NB4 (cell line): ENCODE measurements at places on chromosomes 1 and 21.

DNA sequence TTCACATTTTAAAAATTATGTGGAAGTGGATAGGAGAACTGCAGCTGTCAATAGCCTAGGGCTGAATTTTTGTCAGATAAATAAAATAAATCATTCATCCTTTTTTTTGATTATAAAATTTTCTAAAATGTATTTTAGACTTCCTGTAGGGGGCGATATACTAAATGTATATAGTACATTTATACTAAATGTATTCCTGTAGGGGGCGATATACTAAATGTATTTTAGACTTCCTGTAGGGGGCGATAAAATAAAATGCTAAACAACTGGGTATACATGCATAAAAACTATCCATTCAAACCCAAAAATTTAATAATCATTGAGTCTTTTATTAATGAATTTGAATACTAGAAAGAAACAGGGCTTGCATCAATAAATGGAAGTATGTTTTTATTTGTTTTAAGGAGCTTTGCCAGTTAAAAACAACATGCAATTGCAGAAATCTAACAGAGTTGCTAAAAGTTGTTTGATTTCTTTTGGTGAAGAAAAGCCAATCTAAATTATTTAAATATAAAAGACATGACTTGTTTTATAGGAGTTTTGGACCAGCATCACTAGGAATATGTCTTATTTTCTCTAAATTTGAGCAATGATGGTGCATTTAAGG, 31.4 kb downstream of the CLCA1 start:
- peak; percentile 48 for DNase-seq

DNA sequence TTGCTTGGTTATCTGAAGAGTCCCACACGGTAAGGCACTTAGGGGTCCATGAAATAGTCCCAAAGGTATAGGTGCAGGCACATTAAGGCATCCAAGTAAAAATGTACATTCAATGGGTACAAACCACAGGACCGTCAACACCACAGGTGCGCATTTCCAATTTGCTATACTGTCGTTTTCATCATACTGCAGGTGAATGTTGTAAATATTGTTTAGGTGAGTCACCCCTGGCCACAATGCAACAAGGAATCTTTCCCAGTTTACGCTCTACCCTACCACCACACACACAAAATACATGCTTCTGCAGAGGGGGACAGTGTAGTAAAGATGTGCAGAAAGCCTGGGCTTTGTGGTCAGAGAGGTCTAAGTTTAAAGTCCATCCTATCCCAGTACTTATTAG, 13.7 kb downstream of the CADM3 start:
- DNase-seq, result no peak

DNA sequence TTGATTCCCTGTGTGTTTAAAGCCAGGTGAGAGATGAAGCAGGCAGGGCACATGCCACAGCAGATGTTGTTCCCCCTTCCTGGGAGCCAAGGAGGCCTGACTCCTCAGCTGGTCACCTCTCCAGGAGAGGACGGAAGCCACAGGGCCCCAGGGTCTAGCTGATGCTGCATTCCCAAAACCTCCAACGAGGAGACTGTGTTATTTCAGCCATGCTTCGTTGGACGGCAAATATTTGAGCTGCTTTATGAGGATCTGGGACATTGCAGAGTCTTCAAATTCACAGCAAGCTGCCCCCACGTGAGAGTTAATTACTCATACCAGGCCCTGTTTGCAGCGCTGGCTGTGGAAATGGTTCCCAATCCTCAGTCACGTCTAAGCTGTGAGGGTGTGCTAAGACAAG, 85.3 kb downstream of the CDC7 start:
- no peak for DNase-seq

DNA sequence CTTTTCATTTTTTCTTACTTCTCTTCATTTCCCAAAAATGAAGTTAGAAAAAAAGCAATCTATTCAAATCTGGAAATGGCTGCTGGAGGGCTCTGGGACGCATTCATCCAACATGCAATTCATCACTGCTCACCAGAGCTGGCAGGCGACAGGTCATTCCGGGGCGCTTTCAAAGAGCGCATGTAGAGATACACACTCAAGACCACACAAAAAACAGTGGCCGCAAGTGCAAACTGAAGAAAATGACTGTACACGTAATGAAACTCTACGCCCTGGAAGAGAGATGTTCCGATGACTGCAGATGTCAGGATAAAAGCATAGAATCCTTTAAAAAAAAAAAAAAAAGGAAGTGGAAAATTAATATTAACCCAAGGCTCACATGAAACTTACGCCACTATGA, 15.5 kb downstream of the LBR start:
- DNase-seq, result no peak

- no peak for DNase-seq
These were observed 155.0 kb upstream of the RUNX1 start for GRCh38 chr21:35204125-35204524.

DNA sequence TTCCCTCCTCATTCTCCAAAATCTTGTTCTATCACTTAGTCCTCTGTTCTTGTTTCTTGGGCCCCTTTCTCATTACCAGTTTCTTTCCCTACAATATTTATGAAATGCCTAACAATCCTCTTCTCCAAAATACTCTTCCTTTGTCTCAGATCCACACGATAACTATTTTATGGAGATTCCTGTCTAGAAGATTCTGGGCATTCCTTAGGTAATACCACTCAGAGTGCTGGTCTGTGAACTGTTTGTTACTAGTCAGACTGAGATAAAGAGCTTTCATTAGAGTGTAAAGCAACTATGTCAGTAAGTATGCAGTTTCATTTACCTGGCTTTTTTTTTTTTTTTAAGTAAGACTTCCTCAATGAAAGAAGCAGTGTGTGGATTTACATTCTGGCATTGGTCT, 18.1 kb upstream of the RCOR3 start:
- DNase-seq, result no peak

GRCh38 chr1:116501125-116501869, 69.5 kb downstream of the CD58 start:
- DNase-seq, result no peak

- DNase-seq, result no peak
These were observed 7.6 kb downstream of the SNRNP40 start for GRCh38 chr1:31289021-31289420.
